ENCODE measurements at places on chromosomes 5 and 9.

DNA sequence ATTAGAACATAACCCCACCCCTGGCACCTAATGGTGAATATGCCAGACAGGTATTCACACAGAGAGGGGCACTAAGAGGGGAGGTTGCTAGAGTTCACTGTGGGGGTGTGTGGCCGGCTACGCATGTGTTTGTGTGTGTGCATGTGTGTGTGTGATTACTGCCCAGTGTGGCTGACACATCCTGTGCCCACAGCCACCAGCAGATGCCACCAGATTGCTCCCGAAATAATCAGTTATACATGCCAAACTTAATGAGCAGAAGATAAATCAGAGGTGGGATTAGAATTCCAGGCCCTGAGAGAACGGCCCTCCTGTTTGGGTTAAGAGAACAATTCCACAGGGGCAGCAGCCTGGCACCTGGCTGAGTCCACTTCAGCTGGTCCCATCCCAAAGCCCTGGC is 91.8 kb upstream of the TBCA start:
- DNase-seq = no peak

DNA sequence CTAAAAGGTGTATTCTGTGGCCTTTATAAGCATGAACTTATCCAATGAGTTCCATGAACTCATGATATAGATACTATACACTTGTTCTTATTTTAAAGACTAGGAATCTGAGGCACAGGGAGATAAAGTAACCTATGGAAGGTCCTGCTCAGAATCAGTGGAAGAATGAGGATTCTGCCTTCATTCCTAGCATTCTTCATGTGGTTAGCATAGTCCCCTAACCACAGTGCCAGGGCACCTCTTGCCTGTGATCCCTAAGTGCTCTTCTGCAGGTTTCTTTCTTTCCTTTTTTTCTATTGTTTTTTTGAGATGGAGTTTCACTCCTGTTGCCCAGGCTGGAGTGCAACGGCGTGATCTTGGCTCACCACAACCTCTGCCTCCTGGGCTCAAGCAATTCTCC is 174.1 kb downstream of the C9orf152 start:
- no peak for DNase-seq

DNA sequence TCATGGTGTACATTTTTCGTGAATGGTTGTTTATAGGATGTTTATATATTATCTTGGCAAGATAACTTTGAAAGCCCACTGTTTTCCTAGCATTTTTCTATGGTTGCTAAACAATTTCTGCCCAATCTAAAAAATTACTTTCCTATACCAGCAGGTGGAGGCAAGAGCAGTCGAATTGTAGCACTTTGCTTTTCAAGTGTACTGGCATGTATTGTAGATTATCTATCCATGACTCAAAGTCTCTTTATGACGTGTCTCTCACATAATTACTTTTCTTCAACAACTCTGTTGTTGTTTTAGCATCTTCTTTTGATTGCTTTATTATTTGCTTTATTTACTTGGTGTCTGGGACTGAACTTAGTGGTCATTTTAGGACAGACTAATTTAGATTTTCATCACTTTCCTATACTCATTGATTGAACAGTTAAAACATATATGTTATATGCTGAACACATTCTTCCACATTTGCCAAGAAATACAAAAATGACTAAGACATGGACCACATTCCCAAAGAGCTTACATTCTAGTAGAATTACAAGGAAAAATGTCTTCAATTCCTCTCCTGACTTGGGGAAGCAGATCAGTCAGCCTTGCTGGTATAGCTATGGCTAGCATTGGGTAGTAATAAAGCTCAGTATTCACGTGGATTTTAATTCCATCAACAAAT is 20.7 kb downstream of the NLN start:
- DNase-seq = no peak

DNA sequence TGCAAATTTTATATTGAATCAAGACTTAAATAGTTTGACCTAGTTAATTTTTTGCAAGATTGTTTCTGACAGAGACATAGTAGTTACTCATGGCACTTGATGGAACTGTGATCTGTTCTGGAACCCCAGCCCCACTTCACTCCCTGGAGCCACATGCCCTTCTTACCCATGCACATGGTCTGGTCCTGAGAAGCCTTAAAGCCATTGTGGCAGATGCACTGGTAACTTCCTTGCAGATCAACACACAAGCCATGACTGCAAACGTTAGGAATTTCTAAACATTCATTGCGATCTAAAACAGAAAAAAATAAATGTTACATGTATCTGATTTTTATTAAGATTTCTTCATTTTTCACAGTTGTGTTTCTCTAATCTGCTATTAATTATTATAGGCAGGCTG is 221.2 kb downstream of the SLC12A2 start:
- DNase-seq = no peak

DNA sequence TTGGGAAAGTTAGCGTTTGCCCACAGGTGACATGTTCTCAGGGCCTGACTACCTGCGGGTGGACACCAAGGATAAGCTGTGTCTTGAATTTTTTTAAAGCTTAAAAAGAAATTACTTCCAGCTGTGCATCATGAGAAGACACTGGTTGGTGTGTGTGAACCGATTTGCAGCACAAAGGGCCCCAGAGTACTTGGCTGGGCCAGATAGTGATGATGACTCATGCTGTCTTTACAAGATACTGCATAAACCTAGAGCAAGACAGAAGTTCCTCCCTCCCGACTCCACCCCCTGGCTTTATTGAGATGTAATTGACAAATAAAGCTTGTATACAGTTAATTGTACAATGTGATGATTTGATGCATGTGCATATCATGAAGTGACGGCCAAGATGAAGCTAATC is 212.8 kb downstream of the NXNL2 start:
- DNase-seq = no peak

GRCh38 chr9:95506678-95507463 is 9.9 kb downstream of the PTCH1 start:
- no peak for DNase-seq

DNA sequence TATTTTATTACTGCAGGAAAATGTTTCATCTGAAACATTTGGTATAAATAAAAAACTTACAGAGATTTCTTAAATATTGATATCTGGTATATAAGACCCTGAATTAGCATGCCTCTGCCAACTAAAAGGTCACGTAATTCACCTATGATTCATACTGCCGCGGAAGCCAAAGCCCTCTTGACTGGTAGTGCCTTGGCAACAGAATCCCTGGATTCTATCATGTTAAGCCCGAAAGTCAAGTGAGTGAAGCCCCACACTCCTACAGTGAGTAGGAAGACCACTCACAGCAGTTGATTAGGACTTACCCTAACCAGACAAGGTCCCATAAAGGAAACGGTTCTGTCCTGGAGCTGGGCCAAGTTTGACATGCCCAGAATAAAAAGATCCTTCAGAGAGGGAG is 175.6 kb upstream of the NREP start:
- no peak for DNase-seq

DNA sequence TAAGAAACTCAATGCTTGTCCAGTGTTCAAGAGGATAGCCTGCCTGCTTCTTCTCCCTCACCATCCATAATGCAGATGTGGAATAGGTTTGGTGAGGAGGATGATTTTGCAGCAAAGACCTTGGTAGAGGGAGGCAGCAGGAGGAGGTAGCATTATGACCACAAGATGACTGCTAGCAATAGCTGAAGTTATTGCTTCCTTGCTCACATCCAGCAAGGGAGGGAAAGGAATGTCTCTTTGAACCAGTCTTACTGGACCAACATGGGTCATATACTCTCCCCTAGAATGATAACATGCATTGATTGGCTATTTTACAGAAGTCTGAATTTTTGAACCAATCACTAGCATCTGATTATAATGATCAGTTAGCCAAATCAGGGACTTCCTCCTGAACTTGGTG is 607.6 kb downstream of the EBF1 start:
- no peak for DNase-seq

- no peak for DNase-seq
Measured at GRCh38 chr5:43236653-43237355, 44.8 kb downstream of the NIM1K start.

- no peak for DNase-seq
Measured at GRCh38 chr9:122134822-122135528, 24.6 kb downstream of the NDUFA8 start.

- DNase-seq = no peak
Measured at GRCh38 chr9:79952401-79952800, 380.6 kb downstream of the TLE4 start.

DNA sequence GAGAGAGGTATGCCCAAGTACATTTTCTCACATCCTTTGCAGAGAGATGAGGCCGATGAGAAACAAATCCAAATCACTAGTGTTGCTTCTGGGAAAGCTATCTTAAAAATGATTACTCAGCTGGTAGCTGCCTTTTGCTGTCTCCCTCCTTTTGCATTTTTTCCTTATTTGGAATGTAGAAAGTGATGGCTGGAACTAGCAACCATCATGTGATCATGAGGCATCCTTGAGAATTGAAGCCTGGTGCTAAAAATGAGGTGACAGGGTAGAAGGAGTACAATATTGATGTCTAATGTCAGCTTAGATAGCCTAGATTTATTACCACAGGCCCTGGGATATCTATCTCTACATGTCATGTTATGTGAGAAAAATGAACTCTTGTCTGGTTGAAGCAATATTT is 109.3 kb upstream of the TAF11L2 start:
- DNase-seq = no peak

DNA sequence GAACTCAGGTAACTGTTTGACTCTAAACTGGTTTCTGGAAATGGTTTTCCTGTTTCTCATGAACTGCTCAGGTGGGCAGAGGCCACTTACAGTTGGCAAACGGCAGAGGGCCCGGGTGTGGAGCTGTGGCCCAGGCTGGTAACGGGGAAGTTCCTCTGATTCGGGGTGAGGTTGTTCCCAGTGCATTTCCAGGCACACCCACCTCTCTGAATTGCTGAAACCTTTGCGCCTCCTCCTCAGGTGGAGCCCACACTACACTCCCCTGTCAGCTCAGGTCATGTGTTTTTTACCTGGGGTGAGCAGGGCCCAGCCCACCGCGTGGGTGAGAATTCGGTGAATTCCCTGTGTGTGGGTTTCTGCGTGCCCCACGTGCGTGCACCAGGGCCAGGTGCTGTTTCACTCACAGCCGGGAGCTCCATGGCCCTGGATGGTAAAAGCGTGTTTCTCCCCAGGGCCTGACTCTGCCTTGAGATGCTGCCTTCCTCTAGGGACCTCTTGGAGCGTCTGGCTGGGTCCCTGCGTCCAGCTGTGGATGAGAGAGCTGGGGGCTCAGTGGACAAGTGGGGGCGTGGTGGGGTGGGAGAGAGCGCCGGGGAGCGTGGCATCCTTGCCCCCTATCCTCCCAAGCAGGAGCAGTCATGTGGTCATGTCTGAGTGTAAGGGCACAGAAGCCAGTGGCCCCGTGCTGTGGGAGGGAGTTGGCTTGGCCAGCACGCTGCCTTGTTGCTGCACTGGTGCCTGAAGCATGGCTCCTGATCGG is 33.5 kb upstream of the LPCAT1 start:
- DNase-seq = no peak

- DNase-seq = no peak
Measured at GRCh38 chr9:125541840-125542243, 165.2 kb downstream of the MAPKAP1 start.

- DNase-seq = no peak
Measured at GRCh38 chr5:1437226-1437829, 7.9 kb downstream of the SLC6A3 start.

DNA sequence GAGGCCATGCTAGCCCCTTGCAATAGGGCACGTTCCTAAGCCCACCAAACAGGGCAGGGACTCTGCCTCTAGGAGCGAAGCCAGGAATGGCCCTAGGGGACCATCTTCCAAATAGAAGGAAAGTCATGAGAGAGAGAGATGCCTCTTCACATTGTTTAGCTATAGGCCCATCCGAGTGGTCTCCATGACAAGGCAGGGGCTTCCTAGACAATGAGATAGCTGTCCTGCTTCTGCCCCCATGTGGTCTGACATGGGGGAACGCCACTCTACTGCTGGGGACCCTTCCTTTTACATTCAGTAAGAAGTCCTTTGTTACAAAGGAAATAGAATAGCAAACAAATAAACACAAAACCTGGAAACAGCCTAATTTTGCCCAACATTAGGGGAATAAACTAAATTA is 17.9 kb upstream of the KIF4B start:
- no peak for DNase-seq

- DNase-seq = no peak
Measured at GRCh38 chr5:172858990-172859811, 25.1 kb downstream of the ERGIC1 start.

DNA sequence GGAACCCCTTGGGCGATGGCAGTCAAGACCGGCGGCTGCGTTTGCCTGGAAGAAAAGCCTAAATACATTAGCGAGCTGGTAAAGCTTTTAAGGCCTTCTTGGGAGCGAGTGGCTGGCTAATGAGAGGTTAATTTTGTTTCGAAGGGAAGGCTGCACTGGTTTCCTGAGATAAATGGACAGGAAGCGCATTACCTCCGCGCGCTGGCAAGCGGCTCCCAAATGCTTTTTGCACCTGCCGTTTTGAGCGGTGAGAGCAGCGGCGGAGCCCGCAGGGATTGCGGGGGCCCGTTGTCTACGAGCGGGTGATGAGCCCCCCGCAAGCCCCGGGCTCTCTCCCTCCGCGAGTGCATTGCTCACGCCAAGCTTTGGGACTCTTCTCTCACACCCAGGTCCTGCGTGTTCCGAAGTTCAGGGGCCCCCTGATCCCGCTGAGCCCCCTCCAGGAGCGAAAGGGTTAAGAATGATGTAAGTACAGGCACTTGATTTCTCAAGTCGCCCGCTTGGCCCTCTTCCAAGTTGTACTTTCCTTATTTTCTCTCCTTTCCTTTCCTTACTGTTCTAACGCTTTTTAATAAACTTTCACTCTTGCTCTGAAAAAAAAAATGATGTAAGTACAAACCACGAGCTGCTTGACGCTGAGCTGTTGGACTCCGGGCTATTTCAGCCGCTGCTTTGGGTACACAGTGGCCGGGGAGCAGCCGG is 3.1 kb upstream of the RGMB start:
- DNase-seq = no peak

DNA sequence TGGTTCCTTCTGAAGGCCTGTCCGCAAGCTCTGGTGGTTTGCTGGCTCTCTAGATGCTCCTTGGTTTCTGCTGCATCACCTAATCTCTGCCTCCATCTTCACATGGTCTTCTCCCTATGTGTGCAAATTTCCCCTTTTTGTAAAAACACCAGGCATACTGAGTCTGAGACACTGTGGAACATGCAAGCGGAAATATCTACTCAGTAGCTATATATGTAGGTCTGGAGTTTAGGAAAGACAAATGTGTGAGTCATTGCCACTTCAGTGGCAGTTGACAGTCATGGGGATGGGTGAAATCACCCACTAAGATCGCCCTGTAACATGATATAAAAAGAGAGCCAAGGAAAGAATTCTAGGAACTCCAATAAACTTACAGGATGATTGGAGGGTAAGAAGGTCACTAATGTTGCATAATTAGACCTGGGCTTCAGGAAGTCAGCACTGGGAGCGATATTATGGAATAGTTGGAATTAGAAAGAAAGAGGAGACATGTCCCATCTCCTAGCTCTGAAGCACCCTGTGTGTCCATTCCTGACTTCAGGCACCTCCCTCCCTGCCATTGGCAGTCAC is 22.7 kb upstream of the UBLCP1 start:
- no peak for DNase-seq

GRCh38 chr9:138013273-138013672 is 135.7 kb downstream of the CACNA1B start:
- DNase-seq = no peak

- no peak for DNase-seq
Measured at GRCh38 chr9:94010980-94011533, 55.9 kb upstream of the BARX1 start.

All from iPS DF 6.9 (cell line).